ENCODE measurements at places on chromosomes 11 and 22.

- no peak for DNase-seq
Measured at GRCh38 chr11:75797116-75797515, 17.9 kb upstream of the UVRAG start.

- no peak for DNase-seq
Measured at GRCh38 chr11:32427935-32428664, 7.2 kb downstream of the WT1 start.

DNA sequence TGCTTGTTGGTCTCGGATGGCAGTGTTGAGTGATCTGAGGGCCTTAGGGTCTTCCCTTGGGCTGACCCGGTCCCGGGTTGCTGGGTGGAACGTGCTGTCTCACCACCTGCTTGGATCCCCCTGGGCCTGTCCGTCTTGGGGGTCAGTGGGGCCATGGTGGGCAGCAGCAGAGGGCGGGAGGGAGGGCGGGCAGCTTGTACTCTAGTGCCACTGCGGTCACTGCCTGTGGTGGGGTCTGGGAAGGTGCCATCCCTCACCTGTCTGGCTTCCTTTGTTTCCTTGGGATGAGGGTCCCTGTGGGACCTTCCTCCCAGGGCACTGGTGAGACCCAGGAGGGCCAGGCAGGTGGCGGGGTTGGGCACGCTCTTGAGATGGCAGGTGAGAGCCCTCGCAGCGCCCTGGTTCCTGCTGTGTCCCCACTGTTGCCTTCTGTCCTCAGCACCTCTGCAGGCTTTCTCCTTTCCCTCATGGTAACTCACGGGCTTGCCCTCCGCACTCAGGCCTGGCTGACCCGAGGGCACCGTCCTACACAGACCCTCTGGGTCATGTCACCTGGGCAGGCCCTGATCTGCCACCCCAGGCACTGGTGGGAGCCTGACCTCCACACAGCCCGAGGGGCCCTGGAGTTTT is 34.2 kb downstream of the TBC1D22A start:
- DNase-seq = no peak

DNA sequence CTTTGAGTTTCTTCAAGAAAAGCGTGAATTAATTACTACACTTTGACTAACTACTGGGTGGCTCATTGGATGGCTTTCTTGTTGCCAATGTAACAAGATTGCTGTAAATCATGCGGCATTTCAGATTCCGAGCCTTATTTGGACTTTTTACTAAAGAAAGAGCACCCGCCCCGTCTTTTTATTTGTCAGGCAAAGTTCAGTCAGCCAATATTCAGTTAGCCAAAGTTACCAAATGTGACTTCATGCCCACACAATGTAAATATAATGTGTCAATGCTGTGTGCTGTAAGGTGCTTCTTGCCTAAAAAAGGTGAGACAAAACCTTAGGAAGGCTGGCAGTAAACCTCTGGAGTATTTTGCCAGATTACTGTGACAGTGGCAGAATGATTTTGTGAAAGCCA is 14.8 kb downstream of the FLI1 start:
- no peak for DNase-seq

DNA sequence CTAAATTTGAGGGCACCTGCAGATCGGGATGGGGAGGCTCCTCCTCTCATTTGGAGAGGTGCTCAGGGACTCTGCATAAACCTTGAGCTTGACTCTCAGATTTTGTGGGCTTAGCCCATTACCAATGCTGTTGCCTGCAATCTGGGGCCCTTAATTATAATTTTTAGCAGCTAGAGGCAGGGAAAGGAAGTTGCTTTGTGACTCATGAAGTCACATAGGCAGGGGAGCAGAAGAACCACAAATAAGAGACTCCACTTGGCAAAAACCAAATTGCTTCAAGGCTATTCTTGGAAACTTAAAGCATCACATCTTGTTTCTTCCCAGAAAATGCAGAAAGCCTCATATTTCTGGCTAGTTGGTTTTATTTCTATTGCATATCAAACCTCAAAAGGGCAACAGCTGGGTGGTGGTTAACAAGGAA is 46.9 kb downstream of the MICAL2 start:
- no peak for DNase-seq

GRCh38 chr11:122100756-122101080 is 15.3 kb downstream of the BLID start:
- DNase-seq = peak; percentile 77

DNA sequence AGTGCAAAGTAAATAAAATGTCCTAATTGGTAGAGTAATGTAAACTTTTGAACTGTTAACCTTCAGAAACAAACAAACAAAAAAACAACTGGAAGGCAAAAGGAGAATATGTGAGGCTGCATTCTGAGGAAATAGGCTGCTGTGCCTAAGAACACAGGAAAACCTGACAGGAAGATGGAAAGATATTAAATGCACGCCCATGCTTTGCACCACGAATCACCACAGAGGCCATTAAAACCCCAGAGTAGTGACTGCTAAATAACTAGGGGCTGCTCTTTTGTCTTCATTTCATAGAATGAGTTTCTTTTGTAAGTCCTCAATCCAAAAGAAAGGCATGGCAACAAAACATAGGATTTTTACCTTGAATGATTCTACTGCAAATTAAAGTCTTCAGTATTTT is 436.0 kb downstream of the RAB38 start:
- DNase-seq = no peak

DNA sequence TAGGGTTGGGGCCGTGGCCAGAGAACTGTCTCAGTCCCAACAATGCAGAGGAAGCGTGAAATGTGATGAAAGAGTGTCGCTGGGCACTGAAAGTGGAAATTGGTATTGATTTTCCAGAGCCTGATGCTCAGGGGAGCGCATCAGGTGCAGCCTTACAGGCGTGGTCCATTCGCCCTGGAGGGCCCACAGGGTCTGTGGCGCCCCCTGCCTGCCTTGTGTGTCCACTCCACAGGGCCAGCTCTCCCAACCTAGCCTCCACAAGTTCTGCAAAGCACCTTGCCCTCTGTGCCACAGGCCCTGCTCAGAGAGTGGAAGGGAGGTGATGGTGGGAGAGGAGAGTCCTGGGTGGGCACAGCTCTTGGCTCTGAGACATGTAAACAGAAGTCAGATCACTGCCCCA is 54.9 kb upstream of the LMO1 start:
- no peak for DNase-seq

DNA sequence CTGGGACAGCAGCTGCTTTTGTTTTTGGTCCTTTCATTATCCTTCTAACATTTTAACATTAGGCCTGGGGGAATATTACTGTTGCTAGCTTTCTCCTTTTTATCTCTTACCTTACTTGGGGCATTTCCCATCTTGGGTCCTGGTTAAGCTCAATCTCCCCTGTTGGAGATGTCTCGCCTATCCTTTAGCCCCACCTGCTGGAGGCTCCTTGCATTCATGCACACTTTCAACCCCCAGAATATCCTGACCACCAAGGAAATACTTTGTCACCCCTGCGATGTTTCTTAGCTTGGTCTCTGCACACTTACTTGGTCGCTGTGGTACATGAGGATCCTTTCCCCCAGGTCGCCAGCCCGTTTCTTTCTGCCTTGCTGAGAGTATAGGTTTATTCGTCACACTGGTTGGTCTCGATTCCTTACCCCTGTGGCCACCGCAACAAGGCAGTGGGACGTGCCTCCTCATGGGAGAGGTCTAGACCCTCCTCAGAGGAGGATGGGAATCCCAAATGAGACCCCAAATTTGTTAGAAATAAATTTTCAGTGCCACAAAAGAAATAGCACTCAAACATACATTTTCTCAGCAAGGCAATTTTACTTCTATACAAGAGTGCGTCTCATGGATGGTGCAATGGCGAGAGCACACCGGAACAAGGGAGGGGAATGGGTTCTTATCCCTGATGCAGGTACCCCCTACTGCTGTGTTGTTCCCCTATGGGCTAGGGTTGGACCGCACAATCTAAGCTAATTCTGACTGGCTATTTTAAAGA is 5.4 kb upstream of the TXN2 start:
- DNase-seq = no peak

GRCh38 chr11:48004456-48004855 is 24.1 kb downstream of the PTPRJ start:
- DNase-seq = no peak

- no peak for DNase-seq
Measured at GRCh38 chr22:35883031-35883620, 145.5 kb downstream of the RBFOX2 start.

GRCh38 chr22:35488513-35488912 is 52.1 kb upstream of the RASD2 start:
- no peak for DNase-seq

DNA sequence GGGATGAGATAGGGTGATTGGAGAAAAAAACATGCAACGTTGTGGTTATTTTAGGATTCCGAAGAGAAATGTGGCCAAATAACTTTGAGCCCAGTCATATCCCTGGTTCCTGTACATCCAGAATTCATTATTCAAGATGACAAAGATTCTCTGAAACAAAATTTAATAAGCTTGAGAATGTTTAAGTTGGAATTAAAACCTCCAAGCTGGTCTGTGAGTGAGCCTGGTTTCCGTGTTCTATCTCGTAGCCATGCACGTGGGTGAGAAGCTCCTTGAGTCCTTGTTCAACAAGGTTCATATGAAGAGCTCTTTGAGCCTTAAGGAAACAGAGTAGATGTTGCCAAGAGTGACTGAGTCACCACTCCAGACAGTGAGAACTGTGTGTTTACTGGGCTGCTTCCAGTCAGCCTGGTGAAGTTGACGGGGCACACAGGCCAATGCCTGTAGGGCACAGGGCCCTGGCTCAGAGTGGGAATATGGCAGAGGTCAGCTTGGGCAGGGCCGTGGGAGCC is 206.5 kb downstream of the NAV2 start:
- DNase-seq = no peak

DNA sequence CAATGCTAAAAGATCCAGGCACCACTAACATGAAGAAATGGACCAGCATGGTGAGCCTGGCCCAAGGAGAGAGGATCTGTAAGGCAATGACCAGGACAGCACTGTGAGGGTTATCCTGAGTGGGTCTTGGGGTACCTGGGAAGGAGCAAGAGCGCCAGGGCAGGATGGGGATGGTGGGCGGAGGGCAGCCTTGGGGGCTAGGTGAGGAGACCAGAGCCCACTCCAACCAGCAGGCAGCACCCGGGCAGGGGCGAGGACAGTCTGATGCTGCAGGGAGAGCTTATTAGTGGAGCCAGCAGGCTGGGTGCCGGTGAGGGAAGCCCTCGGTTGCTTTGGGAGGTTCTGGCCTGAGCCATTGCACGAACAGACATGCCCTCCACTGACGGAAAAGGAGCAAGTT is 10.7 kb upstream of the NAP1L4 start:
- DNase-seq = peak; percentile 46

DNA sequence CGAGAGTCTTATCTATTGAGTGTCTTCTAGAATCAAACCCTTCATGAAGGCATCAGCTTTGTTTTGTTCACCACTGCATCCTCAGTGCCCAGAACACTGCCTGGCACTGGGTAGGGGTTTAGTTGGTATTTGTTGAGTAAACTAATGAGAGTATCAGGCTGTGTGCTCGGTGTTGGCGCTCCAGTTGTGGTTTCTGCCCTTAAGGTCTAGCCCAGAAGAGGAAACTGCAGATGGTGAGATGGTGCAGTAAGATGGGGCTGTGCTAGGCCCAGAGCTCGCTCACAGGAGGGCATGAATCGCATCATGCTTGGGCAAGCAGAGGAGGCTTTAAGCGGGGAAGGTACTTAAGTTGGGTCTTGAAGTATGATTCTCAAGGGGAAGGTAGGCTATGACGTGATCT is 97.2 kb downstream of the FBXO7 start:
- DNase-seq = no peak

All from left forelimb (tissue), 1 donor.